ENCODE measurements at places on chromosomes 2 and 18.

DNA sequence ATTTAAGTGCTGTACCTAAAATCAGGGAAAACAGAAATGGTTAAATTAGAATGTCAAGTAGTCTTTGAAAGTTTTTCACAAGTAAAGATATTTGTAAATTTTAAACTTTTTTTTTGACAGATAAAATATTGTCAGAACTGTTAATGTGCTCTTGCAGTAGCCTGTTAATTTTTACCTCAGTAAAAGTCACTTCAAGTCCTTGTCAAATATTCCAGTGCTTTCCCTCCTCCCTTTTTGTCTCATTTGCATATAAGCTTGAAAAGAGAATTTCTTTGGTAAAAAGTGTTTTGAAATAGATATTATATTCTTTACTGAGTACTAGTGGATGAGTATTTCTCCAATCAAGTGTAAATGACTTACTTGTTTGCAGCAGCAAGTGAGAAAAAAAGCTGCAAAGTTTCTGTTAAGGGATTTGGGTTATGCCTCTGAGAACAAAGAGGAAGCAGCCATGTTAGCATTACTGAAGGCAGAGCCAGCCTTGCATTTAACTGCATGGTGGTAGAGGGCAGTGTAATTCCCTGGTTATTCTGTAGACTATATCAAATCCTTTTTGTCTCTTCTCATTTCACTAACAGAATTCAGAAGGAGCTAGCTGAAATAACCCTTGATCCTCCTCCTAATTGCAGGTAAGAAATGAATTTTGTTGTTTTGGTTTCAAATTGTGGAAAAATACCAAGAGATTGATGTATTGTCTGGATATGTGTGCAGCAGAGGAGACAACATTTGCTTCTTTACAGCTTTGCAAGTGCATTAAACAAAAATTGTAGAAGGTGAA, 3.2 kb downstream of the UBE2E3 start:
- no peak for DNase-seq

GRCh38 chr2:234703258-234703657, 206.4 kb upstream of the ARL4C start:
- no peak for DNase-seq

DNA sequence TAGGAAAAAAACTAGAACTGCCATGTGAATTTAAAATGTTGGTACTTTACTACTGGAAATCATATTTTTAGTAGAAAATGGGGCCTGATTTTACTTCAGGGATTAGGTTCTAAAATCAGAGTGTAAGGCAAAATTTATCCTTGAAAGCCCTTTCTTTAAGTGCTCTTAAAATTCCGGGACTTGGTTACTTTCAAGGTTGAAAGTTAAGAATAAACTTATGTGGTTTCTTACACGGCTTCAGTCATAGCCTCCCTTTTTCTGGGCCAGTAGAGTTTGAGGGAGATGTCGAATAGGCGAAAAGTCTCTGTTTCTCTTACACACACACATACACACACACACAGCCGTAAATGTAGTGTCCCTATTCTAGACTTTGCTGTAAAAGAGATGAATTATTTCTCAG, 13.1 kb downstream of the KCNE4 start:
- no peak for DNase-seq

GRCh38 chr2:6864231-6864754, 1.4 kb downstream of the CMPK2 start:
- DNase-seq, result no peak

DNA sequence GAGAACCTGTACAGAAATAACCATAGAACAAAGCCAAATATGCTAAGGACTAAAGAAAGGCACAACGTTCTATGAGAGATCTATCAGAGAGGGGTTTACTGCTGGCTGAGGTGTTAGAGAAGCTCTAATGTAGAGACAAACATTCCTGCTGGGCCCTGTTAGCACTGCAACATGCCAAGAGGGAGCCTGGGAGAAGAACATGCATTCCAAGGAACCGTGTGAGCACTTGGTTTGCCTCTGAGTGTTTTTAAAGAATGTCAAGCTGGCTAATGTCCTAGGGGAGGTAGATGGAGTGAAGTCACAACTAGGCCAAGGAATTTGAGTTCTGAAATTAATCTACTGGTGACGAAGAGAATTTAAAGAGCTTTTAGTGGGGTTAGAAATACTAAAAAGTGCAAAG, 384.3 kb upstream of the LYPD1 start:
- no peak for DNase-seq

GRCh38 chr2:226477221-226478108, 322.2 kb downstream of the IRS1 start:
- no peak for DNase-seq

GRCh38 chr2:201262718-201263117, 2.4 kb downstream of the CASP8 start:
- peak; percentile 19 for DNase-seq
